ENCODE measurements at places on chromosomes 2 and 18.

DNA sequence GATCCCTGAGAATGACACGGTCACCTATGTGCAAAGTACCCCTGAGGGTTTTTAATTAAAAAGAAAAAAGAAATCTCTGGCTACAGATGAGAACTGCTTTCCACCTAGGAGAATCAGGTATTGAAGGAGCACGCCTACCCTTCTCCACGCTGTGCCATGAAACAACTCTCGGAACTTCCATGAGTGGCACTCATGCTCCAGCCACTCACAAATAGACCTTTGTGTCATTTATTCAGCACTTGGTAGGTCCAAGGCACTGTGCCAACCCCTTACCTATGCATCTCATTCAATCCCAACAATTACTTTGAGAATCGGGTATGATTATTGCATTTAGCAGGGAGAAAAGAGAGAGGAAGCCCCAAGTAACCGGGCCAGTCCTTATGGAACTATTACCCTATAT, 44.9 kb upstream of the TTC39C start:
- no peak for DNase-seq

- DNase-seq, result no peak
These were observed 506.5 kb upstream of the TNP1 start for GRCh38 chr2:217366266-217366895.

- no peak for DNase-seq
These were observed 17.0 kb upstream of the MGAT4A start for GRCh38 chr2:98747888-98748287.

DNA sequence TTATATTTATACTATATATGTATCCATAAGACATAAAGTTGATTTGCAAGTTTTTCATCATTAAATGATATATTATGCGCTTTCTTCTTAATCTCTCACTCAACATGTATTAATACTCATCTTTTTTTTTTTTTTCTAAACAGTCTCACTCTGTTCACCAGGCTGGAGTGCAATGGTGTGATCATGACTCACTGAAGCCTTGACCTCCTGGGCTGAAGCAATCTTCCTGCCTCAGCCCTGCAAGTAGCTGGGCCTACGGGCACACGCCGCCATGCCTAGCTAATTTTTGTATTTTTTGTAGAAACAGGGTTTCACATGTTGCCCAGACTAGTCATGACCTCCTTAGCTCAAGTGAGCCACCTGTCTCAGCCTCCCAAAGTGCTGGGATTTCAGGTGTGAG, 51.4 kb upstream of the MAP4K3 start:
- no peak for DNase-seq

Measured in effector memory CD4-positive, alpha-beta T cell (primary cell).